ENCODE measurements at places on chromosomes 5 and 9.

DNA sequence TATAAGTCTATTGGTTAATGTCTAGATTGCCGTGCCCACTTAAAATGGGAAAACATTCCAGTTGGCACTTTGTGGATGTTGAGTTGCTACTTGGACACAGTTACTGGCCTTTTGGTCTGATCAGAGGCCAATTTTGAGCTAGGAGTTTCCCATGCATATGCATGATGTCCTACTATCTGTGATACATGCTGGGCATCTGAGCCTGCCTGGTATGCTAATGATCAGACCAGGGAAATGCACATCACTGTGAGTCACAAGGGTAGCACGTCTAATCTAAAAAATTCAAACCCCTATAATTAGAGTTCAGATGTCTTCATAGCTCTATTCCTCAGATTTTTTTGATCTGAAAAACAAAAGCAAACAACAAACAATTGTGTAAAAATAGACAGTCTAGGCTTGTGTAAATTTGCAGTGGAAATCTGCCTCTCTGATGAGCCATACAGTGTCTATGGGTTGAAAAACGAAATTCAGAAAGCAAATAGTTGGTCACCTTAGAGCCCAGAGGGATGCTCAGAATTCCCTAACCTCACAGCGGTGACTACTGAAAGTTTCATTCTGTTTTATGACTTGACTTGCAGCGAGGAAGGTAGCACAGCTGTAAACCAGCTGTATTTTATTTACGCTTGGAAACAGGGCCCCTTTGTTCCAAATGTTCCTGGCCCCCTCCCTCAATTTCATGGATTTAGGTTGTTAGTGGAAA, 37.3 kb downstream of the PALM2AKAP2 start:
- H3K4me3 ChIP-seq = no peak overlapping the region
- peak overlapping the region; percentile 49 for H3K27ac ChIP-seq
- H3K4me1 ChIP-seq = no peaks in the 10 kb centered on the region
- H3K27me3 ChIP-seq = no peaks in the 10 kb centered on the region

DNA sequence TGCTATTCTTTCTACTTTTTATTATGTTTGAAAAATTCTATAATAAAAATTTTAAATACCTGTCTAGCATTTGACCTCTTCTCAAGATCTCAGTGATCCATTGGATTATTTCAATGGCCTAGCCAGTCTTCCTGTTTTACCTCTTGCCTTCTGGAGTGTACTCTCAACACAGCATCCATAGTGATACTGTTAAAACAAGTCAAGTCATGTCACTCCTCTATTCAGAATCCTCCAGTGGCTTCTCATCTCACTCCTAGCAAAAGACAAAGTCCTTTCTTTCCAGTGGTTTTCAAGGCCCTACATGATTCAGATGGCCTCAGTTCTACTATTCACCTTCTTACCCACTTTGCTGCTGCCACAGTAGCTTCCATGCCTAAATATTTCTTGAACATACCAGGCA, 1.8 kb downstream of the MARVELD2 start:
- peak overlapping the region; percentile 66 for H3K4me3 ChIP-seq
- H3K27me3 ChIP-seq = no peaks in the 10 kb centered on the region

GRCh38 chr5:147539053-147539452, 29.2 kb upstream of the DPYSL3 start:
- H3K36me3 ChIP-seq = no peaks in the 10 kb centered on the region
- H3K27ac ChIP-seq = no peak overlapping the region
- H3K27me3 ChIP-seq = no peaks in the 10 kb centered on the region
- no peak overlapping the region for H3K4me3 ChIP-seq

GRCh38 chr9:121200356-121200755, 1.3 kb downstream of the RAB14 start:
- peak overlapping the region; percentile 96 for H3K27ac ChIP-seq
- no peaks in the 10 kb centered on the region for H3K27me3 ChIP-seq
- H3K4me1 ChIP-seq = peaks cover 49% of the 10 kb centered on the region
- no peak for DNase-seq
- H3K4me3 ChIP-seq = peak overlapping the region; percentile 99

DNA sequence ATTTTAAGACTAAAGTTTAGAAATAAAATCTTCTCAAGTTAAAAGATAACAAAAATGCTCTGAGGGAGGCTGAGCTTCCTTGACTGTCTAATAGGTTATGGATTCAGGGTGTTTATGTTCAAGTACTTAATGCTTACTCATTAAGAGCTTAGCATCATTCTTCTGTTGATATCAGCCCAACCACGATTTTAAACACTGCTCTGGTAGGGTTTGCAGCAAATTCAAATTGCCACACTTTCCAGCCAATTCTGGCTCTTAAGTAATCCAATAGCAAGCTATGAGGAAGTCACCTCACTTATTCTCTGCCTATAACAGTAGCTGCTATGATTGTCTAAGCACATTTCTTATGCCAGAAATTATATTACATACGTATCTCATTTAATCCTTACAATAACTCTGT, 191.0 kb upstream of the KIF2A start:
- H3K27me3 ChIP-seq = no peaks in the 10 kb centered on the region
- no peaks in the 10 kb centered on the region for H3K4me1 ChIP-seq
- no peak overlapping the region for H3K27ac ChIP-seq
- DNase-seq = no peak
- no peak overlapping the region for H3K4me3 ChIP-seq

DNA sequence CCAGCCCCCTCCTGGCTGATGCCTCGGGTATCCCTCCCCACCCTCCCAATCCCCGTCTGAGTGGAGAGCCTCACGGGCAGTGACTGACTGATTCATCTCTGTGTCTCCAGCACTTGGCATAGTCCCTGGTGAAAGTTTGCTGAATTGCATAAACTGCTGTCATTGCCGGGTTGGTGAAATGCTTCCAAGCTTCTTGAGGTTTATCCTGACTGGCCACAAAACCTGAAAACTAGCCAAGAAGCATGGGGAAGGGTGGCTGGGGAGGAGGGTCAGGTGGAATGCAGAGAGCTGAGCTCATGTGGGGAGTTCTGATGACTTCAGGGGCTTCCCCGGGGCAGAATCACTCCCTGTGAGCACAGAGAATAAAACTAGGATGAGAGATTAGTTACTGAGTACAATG, 56.9 kb upstream of the GGTA1 start:
- peak; percentile 50 for DNase-seq
- peak overlapping the region; percentile 81 for H3K27ac ChIP-seq
- no peaks in the 10 kb centered on the region for H3K36me3 ChIP-seq
- no peak overlapping the region for H3K4me3 ChIP-seq
- H3K4me1 ChIP-seq = peaks cover 30% of the 10 kb centered on the region

GRCh38 chr9:96644137-96644536, 11.0 kb downstream of the PRXL2C start:
- H3K27me3 ChIP-seq = no peaks in the 10 kb centered on the region
- H3K4me3 ChIP-seq = no peak overlapping the region
- no peak overlapping the region for H3K27ac ChIP-seq
- DNase-seq = no peak
- H3K36me3 ChIP-seq = peaks cover 78% of the 10 kb centered on the region

All from stomach (tissue), 19 donors.